ENCODE measurements at places on chromosomes 2 and 18. TPM values are rescaled to one million over a fixed set of nuclear protein-coding genes. Genes with fewer than 3 reads are reported as not detected.
A peak's percentile ranks its signal among the peaks of the same experiment; 100 is the strongest.

- H3K27ac ChIP-seq = no peak overlapping the region
- H3K4me1 ChIP-seq = no peaks in the 10 kb centered on the region
- no peaks in the 10 kb centered on the region for H3K36me3 ChIP-seq
- no peak overlapping the region for H3K4me3 ChIP-seq
- no peak for DNase-seq
These were observed 448.7 kb downstream of the ERBB4 start for GRCh38 chr2:212089873-212090272.

GRCh38 chr2:8935982-8936381 lies 67.5 kb downstream of the MBOAT2 start:
- peaks cover 13% of the 10 kb centered on the region for H3K36me3 ChIP-seq
- H3K4me3 ChIP-seq = no peak overlapping the region
- H3K27me3 ChIP-seq = no peaks in the 10 kb centered on the region
- peaks cover 6% of the 10 kb centered on the region for H3K4me1 ChIP-seq
- DNase-seq = no peak

DNA sequence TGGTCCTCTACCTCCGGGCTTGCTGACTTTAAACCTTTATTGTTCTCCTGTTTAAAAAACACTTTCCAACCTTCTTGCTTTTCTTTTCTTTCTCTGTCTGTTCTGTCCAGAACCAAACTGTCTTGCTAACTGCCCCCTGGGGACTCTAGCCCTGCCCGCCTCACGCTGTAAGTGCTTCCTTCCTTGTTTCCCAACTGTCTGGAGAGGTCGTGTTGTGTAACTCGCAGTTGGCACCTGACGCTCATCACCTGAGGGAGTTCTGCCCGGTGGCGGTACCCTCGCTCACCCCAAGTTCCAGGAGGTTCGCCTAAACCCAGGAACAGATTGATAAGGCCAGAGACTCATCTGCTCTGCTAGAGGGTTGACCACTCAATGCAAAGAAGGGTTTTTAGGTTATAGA lies 123.4 kb downstream of the MTCL1 start:
- H3K4me3 ChIP-seq = no peak overlapping the region
- H3K4me1 ChIP-seq = peaks cover 2% of the 10 kb centered on the region
- H3K36me3 ChIP-seq = no peaks in the 10 kb centered on the region
- H3K27ac ChIP-seq = no peak overlapping the region
- DNase-seq = no peak
- no peaks in the 10 kb centered on the region for H3K27me3 ChIP-seq

DNA sequence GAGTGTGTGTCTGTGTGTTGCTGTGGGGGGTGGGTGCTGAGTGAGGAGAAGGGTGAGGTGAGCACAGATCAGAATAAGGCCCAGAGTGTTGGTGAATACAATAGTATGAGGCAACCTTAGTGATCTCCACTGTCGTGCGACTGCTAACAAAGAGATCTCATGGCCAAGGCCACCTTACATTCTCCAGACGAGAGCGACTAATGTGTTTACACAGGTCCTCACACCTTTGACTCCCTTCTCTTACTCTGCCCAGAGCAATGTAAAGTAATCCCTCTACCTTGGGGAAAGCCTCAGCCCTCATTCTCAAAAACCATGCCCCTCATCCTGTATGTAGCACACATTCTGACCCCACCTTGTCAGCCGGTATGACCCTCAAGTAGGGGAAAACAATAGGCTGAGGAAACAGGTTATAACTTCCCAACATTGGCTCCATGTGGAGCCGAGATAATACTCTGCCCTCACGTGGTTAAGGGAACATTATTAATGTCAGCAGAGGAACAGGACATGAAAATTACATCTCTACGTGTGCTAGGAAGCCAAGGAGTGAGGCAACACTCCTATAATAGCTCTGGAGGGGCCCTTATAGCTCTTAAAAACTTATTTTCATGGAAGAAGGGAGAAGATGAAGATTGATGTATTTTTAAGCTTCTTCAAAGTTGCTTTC lies 323.0 kb upstream of the NT5C1B start:
- no peaks in the 10 kb centered on the region for H3K27me3 ChIP-seq
- H3K4me1 ChIP-seq = no peaks in the 10 kb centered on the region
- H3K27ac ChIP-seq = no peak overlapping the region
- DNase-seq = no peak

DNA sequence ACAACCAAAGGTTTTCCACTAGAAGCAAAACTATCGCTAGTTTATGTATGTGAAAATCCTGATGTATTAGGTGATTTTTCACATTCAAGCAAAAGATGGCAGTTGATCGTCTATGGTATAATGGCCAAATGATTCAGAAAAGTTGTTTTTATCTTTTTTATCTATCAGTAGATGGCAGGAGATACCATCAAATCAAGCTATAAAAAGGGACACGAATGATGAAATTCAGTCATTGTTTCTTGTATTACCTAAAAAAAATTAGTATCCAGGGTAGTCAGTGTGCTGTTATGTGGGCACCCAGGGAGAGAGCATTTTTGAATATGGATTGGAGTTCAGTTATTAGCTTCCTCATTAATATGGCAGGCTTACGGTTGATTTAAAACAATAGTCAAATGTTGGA lies 22.9 kb upstream of the CAVIN2 start:
- no peak overlapping the region for H3K27ac ChIP-seq
- DNase-seq = no peak
- no peak overlapping the region for H3K4me3 ChIP-seq
- H3K36me3 ChIP-seq = no peaks in the 10 kb centered on the region

- no peaks in the 10 kb centered on the region for H3K27me3 ChIP-seq
- peaks cover 8% of the 10 kb centered on the region for H3K4me1 ChIP-seq
- peak overlapping the region; percentile 100 for H3K27ac ChIP-seq
These were observed 685 bp downstream of the SMAD4 start for GRCh38 chr18:51030537-51031258.

- H3K4me1 ChIP-seq = peaks cover 13% of the 10 kb centered on the region
- no peak for DNase-seq
- no peaks in the 10 kb centered on the region for H3K27me3 ChIP-seq
- peaks cover 51% of the 10 kb centered on the region for H3K36me3 ChIP-seq
- no peak overlapping the region for H3K4me3 ChIP-seq
These were observed 144.9 kb downstream of the TNS1 start for GRCh38 chr2:217857624-217858506.

GRCh38 chr2:195472501-195473234 lies 184.4 kb upstream of the SLC39A10 start:
- H3K4me1 ChIP-seq = peaks cover 5% of the 10 kb centered on the region
- no peak overlapping the region for H3K27ac ChIP-seq
- no peaks in the 10 kb centered on the region for H3K27me3 ChIP-seq

Gene SLC16A14
- 5.2 TPM for total RNA-seq

Gene LOXL3
- total RNA-seq = 11.1 TPM

Gene LINC00305
- total RNA-seq = not detected

Gene GAREM1
- 12.6 TPM for total RNA-seq

Gene TNP1
- not detected for total RNA-seq

Gene NEB
- total RNA-seq = 0.83 TPM

All from lung (tissue), 17 donors.